ENCODE measurements at places on chromosomes 5 and 9.
A peak's percentile ranks its signal among the peaks of the same experiment; 100 is the strongest.

- peak; percentile 93 for DNase-seq
Measured at GRCh38 chr5:179731791-179732411, 721 bp upstream of the MAML1 start.

GRCh38 chr9:131951155-131951554, 128.5 kb downstream of the MED27 start:
- no peak for DNase-seq

- DNase-seq, result no peak
Measured at GRCh38 chr5:52964138-52964537, 25.0 kb upstream of the ITGA2 start.

DNA sequence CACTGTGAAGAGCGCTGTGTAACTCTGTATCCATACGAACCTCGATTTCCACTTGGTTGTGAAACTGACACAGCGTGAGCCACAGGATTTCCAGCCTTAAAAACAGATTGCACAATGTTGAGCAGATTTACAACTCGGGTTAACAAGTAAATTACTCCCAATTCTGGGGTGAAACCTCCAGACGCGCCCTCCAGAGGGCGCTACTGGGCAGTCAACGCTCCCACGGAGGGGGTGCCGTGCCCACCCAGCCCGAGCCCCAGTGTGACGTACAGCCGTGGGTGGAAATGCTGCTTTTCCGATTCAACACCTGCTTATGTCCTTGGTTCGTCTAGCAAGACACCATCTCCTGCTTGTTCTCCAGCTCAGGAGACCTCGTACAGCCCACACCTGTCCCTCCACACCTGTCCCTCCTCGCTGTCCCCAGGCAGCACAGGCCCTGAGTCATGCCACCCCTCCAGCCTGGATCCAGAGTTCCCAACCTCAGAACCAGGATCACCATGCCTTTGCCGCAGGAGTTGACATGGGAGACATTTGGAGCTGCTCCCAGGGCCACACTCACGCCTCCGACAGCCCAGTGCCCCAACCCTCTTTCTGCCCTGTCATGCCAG, 34.4 kb upstream of the SLC6A3 start:
- peak; percentile 70 for DNase-seq

- no peak for DNase-seq
Measured at GRCh38 chr9:89441655-89441970, 56.3 kb downstream of the SEMA4D start.

DNA sequence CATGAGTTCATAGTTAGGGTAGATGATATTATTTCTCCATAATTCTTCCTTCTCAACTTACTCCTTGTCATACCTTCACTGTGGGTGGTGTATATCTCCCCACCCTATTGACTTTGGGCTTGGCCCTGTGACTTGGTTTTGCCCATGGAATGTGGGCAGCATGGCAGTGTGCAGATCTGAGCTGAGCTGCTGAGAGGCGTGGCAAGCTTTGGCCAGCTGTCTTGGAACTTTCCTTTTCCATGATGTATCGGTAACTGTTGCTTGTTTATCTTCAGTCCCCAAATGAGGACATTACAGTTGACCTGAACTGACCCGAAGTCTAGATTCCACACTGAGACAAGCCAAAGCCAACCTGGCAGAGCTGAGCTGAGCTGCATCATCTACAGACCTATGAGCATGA, 70.4 kb downstream of the RALGPS1 start:
- DNase-seq, result no peak

GRCh38 chr5:22985446-22985845, 132.3 kb upstream of the CDH12 start:
- no peak for DNase-seq

DNA sequence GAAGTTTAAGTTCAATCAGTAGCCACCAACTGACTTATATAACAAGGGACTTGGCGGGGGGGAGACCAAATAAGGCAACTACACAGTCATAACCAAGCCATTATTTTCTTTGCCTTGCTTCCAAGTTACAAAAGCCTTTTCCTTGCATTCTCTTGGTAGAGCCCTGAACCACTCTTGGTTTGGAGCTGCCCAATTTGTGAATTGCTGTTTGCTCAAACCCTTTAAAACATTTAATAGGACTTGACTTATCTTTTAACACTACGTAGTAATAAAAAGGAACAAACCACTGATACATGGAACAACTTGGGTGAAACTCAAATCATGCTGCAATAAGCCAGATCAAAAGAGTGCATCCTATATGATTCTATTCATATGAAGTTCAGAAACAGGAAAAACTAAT, 31.7 kb upstream of the MSH3 start:
- DNase-seq, result no peak

DNA sequence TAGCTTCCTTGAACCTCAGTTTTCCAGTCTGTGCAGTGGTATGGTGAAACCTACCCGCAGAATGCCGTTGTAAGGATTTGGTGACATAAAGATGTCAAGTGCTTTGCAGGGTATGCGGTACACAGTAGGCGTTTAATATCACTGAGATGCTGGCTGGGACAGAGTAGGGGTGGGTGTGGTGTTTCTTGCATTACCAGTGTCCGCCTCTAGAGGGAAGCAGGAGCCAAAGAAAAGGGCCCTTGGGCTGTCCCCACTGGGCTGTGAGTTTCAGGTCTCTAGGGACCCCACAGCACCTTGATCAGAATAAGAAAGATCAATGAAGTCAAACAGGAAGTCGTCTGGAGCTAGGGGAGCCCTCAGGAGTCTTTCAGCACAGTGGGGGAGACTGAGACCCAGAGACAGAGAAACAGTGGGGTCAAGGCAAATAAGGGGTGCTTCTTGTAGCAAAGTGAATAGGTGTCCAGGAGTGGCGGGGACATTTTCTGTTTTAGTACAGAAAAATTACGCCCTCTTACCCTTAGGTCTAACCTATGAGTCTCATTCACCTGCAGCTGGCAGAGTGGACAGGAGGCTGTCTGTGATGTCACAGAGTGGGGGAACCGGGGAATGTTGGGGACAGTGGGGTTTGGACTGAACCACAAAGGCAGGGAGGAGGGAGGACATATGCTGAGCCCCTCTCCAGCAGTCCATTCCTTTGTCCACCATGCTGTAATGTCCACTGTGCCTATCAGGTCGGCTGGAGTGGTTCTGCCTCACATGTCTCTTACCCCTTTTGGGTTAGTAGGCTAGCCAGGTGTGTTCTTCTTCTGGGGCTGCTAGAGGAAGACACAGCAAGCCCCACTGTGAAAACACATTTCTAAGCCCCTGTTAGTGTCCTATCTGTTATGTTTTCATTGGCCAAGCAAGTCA, 4.7 kb upstream of the TEX53 start:
- DNase-seq, result peak; percentile 44

GRCh38 chr5:180116077-180116999, 44.8 kb upstream of the RNF130 start:
- no peak for DNase-seq

DNA sequence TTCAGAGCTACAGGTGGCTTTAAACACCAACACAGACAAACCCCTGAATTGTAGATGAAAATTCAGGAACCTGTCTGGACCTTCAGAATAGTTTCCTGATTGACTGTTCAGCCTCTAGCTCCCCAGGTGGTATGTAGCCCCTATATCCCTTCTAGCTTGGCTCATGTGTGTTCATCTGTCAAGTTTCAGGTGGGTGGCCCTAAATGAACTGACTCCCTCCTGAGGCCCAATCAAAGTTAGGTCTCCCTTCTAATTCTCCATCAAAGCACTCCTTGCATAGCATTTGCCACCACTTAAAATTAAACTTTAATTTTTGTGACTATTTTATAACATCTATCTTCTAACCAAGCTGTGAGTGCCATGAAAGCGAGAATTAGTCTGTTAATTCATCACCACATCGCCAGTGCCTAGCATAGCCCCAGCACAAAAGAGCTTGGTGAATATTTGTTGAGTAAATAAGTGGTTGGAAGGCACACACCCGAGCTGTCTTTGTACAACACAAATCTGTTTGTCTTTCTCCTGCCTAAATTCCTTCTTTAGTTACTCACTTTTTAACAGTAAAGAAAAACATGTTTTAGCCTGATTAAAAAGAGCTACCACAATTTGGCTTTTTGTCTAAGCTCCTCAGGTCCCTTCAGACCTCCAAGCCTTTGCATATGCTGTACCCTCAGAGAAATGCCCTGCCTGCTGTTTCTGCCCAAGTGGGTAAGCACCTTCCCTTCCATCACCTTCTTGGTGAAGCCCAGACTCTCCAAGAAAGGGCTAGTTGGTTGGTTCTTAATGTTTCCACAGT, 138.1 kb upstream of the HMHB1 start:
- DNase-seq, result no peak

- DNase-seq, result no peak
Measured at GRCh38 chr5:872301-872700, 20.3 kb downstream of the BRD9 start.

DNA sequence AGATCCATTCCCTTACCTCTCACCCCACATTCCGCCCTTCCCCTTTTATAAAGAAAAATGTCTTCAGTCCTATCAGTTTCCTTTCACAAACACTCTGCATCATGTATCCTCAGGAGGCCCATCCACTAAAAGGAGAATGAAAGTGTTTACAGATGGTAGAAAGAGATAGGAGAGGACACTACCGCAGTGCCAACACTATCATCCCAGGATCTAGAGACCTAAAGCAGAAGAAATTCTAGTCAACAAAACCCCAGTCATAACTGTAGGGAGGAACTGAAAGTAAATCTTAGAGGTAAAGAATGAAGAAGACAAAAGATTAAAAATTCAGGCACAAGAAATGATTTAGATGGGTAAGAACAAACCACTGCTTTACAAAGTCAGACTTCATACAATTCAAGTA, 114.1 kb downstream of the MLLT3 start:
- no peak for DNase-seq

GRCh38 chr5:88732181-88732633, 150.8 kb downstream of the MEF2C start:
- peak; percentile 27 for DNase-seq

DNA sequence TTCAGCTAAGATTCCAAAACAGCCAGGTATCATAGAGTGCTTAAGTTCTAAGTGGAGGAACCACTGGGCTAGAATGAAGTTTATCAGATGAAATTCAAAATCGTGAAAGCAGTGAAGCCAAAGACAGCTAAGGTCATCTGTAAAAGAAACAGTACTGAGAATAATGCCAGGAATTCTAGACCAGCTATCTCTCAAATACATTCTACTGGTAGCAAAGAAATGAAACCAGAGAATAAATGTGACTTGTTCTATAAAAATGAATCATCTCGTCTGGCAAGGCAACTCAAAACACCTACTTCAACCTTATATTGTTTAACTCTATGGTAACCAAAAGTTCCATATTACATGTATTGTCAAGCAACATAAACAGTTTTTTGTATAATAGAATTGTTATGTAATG, 51.3 kb upstream of the RGMB start:
- DNase-seq, result no peak

DNA sequence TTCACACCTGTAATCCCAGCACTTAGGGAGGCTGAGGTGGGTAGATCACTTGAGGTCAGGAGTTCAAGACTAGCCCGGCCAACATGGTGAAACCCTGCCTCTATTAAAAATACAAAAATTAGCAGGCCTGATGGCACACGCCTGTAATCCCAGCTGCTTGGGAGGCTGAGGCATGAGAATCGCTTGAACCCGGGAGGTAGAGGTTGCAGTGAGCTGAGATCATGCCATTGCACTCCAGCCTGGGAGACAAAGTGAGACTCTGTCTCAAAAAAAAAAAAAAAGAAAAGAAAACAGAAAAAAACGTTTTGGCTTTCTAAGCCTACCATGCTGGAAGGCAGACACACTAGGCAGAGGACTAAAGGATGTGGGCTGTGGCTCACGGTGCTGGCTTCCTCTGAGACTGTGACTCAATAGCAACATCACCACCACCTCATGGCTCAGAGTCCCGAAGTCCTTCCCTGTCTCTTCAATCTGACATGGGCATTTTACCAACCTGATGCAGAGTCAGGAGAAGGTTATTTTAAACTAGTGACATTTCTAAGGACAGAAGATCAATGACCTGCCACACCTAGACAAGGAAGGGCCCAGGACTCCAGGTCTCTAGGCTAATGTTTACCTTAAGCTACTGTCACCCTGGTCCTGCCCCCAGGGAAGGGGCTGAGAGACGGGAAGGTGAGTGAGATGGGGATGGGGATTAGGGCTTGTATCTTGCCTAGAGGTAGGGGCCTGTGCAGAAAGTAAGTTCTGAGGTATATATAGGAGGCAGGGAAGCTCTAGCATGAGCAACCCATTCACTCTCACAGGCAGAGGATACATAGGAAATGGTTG, 3.7 kb downstream of the ECSCR start:
- peak; percentile 67 for DNase-seq

DNA sequence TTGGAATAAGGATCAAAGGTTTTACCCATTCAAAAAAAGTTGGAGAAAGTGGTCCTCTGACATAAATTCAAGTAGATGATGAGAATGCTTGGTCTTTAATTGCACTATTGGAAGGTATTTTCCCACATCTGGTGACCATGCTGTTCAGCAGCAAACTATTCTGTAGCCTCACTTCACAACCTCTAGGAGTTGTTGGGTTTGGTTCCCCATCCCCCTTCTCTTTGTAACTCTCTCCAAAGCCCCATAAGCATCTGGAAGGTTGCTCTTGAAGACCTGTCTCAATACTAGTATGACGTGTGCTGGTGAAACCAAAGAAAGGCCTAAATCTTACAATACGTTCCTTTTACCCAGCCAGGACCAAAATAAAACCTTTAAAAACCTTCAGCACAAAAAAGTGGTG, 8.5 kb downstream of the RGMB start:
- no peak for DNase-seq

- DNase-seq, result peak; percentile 99
Measured at GRCh38 chr9:134644725-134645606, 3.4 kb downstream of the COL5A1 start.

DNA sequence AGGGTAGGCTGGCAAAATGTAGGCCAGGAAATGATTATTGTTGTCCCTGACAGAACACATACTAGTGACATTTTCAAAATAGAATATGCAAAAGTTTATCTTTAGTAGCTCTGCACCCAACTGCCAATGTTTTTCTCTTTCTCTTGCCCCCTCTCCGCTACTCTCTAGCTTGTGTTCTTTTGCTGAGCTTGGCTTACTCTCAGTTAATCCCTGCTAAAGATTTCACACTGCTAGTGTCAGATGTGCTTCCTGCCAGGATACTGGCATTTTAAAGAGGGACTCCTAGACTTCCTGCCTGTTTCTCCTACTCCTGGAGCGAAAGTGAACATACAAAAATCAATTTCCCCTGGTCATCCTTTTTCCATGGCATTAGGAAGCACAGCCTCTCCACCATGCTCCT, 260.5 kb downstream of the ARRDC3 start:
- no peak for DNase-seq

DNA sequence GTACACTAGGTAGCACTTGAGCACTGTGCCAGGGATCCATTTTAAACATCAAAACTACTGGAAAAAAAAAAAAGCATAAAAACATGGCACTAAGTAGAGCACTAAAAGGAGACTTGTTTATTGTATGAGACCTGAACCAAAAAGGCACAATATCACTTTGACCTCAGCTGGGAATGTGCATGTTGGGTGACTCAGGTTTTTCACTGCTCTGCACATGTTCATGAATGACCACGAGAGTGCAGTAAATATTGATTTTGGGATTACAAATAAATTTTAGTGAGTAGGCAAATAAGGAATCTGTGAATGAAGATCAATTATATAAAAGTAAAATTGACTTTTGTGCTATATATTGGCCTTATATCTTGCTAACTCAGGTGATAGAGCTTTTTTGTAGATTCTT, 11.8 kb downstream of the RMI1 start:
- DNase-seq, result no peak
